ENCODE measurements at places on chromosomes 3 and 15.

DNA sequence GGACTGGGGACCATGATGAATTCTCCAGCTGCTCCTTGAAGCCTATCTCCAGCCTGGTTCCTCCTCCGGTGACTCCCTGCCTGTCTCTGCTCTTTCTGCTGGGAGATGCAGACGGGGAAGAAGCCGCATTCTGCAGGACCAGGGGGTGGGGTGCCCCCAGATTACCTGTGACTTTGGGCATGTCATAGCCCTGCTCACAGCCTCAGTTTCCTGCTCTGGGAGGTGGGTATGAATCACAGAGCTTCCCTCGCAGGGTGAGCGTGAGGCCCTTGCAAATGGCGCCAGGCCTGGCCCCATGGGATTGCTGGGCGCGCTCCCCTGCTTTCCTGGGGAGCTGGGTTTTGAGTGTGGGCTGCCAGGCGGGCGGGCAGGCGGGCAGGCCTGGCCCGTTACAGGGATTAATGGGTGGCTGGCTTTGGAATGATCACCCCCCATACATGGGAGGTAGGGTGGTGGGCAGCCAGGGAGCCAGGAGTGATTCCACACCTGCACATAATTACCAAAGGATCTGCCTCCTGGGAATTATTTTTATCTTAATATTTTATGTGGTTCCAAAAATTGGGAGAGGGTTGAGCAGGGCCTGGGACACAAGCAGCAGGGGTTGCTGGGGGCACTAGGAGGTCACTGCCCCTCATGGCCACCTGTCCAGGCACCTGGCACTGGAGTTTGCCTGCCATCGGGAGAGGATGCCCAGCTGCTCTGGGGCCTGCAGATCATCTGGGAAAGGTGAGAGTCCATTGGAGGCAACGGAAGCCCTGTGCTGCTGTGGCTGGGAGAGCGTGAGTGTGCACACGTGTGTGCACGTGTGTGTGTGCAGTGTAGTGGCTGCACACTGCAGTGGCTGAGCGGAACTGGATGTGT, 106.8 kb downstream of the WNT7A start:
- DNase-seq, result no peak

DNA sequence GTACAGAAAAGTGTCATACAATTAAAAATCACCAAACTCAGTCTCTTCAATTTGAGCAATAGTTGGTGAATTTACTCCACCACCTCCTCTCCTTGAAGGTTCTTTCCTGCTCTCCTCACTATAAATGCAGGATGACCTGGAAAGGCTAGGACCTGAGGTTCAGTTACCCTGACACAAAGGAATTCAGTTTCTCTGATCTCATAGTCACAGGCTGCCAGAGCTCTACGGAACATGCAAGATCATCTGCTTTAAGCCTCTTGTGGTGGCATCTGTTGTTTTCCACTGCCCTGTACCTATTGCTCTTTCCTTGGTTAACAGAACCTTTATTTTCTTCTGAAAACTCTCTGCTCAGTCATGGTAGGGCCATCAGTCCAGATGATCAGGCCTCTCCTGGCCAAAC, 4.9 kb upstream of the TP63 start:
- no peak for DNase-seq

DNA sequence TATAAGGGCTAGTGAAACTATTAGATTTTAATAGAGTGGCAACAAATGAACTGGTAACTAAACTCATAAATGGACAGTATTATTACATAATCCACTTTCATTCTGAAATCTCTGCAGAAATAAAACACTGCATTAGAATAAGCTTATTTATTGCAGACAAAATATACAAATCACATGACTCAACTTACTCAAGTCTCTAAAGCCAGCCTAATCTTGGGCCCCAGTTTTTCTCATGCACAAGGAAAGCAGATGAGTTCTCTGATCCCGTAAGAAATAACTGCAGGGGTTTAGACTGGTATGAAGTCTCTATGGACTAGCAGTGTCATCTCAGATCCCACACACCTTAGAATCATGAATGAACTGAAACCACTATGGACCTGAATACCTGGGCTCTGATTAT, 5.8 kb downstream of the DLG1 start:
- no peak for DNase-seq

DNA sequence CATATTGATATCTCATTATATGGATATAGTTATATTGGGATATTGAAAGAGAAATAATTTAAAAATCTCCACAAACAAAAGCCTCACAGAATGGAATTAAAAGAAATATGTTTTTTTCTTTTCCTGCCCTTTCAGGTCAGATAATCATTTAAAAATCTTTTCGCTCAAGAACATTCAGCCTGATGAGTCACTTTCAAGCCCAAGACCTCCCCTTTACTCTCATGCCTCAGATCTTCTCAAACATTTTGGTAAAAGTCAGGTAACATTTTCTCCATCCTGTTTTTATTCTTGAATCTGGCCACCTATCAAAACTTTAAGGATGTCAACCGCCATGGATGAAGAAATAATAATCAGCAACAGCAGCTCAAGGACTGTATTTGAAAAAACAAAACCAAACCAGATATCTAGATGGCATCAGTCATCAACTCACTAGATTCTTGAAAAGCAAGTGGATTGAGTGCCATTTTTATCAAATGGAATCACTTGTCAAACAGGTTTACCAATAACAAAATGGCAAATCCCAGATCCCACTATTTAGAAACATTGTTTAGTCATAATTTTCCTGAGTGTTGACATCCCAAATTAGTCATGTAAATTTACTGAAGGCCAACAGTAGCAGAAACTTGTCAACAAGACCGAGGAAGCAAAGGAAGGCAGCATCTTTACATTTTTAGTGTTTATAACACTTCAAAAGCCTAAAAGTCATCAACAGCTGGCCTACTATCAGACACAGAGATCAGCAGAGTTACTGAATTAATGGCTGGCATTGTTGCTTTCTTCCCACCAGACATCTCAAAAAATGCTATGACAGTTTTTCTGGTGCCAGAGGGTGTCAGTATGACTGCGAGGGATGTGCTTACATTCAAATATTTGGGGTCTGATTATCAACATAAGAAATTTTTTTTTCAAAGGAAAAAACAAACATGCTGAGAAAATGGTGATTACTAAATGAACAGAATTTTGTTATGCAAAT, 444.7 kb downstream of the MAGI1 start:
- DNase-seq, result no peak

GRCh38 chr3:14131134-14131533, 6.3 kb downstream of the TMEM43 start:
- no peak for DNase-seq

- no peak for DNase-seq
These were observed 186.5 kb upstream of the PEX5L start for GRCh38 chr3:180223268-180223667.

DNA sequence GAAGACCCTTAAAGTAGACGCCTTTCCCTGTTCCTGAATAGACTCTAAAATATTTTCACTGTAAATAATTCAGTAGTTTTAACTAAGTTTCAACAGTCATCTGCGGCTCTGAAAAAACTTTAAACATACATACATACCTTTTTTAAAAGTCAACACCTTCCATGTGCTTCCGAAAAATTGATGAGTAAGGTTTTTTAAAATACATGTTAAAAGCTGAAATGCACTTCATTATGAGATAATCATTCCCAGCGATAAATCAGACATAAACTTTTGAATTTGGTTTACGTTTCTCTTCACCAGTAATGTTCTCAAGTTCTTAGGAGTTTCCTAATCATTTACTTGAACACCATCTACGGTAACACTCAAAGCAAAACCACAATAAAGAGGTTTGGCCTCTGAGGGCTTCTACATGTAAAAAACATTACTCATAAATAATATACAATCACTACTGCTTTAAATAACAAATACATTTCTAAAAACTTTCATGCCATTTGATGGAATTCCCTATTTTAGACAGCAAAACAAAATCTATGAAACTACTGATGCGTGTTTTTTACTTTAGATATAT, 403.5 kb downstream of the SHQ1 start:
- no peak for DNase-seq

DNA sequence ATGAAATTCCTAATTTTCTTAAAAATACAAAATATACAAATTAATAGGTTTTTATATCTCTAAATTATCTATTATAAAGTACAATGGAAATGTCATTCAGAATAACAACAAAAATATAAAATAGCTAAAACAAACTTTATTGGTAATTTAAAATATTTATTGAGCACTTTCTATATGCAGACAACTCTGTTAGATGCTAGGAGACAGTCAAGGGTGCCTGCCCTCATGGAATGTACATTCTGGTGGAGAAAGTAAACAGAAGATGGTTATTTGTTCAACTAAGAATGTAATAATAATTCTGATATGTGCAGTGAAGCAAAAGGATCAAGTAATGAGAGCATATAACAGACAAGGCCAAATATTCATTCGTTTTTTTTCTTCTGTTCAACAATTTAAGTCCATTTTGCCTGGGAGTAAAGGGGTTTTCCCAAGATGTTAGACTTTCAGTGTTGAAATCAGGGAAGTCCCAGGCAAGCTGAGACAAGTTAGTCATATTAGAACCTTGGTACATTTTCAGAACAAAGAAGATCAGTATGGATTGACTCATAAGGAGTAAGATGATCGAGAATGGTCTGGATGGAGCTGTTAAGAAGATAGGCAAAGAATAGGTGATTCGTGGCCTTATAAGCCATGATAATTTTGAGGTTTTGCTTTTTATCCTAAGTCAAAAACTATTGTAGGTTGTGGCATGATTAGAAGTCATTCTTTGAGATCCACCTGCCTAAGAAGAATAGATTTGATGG, 150.2 kb upstream of the MLF1 start:
- DNase-seq, result no peak

DNA sequence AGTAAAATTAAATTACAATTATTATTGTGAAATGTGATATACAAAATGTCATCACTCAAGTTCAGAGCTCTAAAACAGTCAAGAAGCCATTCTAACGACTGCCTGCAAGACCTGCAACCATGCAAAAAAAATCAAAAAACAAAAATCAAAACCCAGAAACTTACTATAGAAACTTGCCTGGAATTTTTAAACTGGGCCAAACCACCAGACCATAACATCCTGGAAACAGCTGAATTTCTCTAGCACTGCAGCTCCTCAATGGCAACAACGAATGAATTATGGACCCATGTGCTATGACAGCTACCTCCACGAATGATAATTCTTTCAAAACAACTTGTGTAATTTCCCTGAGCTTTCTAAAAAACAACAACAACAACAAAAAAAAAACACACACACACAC, 130.0 kb upstream of the KCNMB2 start:
- DNase-seq, result no peak

DNA sequence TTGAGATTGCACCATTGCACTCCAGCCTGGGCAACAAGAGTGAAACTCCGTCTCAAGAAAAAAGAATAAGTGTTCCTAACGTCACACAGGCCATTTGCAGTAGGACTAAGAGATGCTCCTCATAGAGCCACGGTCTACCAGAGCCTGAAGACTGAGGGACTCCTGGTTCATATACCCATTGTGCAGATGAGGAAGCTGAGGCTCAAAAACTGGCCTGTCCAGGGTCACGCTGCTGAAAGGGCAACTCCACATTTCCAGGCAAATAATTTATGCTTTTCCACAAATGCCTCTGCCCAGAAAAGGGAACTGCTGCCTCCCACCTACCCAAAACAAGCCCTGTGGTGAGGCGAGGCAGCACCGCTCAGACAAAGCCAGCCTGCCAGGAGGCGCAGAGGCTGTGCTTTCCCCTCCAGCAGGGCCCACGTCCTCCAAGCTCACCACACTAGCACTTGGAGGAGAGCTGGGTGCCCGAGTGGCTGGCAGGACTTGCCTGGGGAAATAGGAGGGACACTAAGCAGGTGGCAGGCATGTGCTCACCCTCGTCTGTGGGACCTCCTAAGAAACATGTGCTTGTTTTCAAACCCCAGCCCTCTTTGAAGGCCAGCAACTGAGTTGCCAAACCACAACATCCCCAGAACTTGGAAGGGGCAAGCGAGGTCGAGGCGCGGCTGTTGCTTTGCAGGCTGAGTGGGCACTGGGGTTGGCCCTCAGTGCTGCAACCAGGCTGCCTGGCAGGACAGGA, 195.6 kb downstream of the XXYLT1 start:
- DNase-seq, result no peak

DNA sequence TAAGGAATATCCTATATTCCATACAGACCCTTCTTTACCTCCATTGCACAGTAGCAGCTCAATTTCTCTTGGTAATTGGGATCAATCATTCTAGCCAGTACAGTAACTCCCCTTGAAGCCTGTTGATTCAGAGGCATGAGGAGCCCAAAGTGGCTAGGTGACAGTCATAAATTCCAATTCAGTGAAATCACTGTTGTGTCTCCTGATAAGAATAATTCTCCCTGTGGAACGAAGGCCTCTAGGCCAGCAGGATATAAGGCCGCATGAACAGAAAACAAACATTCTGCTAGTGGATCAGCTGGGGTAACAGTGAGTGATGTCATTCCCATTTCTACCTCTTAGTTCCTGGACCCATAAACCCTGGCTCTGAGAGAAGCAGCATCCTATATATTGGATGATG, 696.3 kb downstream of the NR2F2 start:
- no peak for DNase-seq

DNA sequence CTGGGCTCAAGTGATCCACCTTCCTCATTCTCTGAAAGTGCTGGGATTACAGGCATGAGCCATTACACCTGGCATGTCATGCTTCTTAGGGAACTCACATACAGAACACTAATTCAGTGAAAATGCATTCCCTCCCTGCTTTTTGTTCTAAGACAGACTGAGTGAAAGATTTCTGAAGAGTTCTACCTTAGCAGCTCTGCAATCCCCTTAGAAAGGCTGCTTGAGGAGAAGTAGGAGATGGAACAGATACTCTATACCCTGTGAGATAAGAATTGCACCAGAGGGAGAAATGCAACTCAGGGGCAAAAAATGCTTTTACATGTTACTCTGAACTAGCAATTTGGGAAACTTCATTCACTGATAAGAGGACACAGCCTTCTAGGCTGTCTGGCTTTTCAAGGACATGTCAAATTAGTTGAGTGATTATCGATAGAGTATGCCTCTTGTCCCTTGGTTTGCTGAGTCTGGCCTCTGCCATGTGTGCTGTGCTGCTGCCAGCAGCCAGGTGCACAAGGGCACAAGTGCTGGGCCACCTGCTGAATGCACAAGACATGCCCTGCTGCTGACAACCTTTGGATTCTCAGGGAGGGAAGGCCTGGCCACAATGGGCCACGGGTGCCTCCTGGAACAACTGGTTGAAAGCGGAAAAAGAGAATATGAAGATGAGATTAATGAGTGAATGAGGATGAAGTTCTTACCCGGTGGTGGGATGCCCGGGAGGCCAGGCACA, 17.8 kb downstream of the UQCC5 start:
- no peak for DNase-seq

GRCh38 chr15:51887887-51888592, 58.6 kb downstream of the TMOD3 start:
- no peak for DNase-seq

GRCh38 chr3:179038216-179038898, 33.3 kb downstream of the ZMAT3 start:
- DNase-seq, result no peak

DNA sequence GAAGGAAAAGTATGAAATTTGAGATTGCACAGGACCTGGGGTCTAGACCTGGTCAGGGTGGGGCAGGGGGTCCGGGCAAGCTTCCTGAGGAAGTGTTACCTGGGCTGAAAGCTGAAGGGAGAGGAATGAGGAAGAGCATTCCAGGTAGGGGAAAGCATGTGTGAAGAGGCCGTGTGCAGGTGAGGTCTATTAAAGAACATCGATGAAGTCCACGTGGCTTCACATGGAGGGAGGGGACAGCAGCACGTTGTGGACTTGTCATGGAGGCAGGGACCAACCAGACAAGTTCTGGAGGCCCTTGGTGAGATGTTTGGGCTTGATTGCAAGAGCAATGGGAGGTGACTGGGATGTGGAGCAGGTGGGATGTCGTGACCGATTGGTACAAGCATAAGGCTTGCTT, 47.1 kb downstream of the IDH2 start:
- peak; percentile 75 for DNase-seq

GRCh38 chr3:148865049-148865448, at the start of gene CPA3:
CPA3 (plus strand) TSS chr3:148865296; CDS start chr3:148865308, 12 bp downstream.
- no peak for DNase-seq

- no peak for DNase-seq
These were observed 194.3 kb downstream of the NSUN3 start for GRCh38 chr3:94256888-94257813.
